ENCODE measurements at places on chromosomes 3 and 15.

GRCh38 chr3:112649478-112649735 is 8.5 kb upstream of the CCDC80 start:
- DNase-seq, result peak; percentile 74

DNA sequence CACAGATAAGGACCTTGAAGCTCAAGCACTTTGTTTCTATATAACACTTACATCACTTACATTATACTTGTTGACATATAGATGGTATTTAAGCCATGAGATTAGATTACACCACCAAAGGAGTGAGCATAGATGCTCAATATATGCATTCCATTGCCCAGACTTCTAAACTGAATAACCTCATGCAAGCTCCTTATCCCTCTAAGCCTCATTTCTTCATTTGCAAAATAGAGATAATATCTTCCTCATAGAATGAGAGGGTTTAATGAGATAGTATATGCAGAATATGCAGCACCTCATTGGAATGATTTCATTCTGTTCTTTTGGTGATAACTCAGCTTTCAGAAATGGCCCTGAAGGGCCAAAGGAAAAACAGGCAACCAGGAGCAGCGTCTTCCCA is 18.5 kb downstream of the NLGN1 start:
- DNase-seq, result no peak

DNA sequence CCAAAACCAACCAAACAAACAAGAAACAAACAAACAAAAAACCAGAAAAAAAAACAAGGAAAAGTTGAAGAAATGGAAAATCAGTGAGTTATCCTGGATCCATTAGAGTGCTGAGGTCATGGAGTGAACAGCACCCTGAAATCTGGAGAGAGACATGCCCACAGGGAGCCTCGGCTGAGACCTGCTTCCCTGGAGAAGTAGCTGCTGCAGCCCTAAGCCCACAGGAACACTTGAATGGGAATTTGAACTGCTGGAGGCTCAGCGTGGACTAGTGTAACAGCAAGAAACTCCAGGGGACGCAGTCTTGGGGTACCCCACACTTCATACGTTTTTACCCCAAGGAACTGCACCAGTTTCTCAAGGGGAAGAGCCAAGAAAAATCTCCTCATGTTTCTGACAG is 144.1 kb upstream of the UBE3A start:
- no peak for DNase-seq

- peak; percentile 93 for DNase-seq
Observed at GRCh38 chr15:80526556-80527340, 122.6 kb downstream of the ARNT2 start.

DNA sequence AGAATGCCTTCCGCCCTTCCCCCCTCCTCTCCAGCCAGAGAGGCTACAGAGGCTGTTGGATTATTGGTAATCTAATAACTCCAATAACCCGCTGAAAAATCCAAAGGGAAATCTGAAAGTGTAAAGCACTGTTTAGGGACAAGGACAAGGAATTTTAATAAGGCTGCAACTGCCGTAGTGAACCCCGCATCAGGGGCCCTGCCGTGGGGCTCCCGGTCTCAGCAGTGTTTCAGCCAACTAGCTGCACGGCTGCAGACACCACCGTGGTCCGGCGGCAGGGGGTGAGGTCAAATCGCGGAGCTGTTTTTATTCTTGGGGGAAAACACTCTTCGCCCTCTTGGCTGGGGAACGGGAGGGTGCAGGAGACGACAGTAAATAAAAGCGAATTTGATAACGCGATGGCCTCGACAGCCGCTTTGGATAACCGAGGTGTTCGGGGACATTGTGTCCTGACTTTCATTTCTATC is 6.1 kb downstream of the BCL6 start:
- no peak for DNase-seq

GRCh38 chr3:136495213-136495612 is 245.1 kb downstream of the PCCB start:
- DNase-seq, result no peak

DNA sequence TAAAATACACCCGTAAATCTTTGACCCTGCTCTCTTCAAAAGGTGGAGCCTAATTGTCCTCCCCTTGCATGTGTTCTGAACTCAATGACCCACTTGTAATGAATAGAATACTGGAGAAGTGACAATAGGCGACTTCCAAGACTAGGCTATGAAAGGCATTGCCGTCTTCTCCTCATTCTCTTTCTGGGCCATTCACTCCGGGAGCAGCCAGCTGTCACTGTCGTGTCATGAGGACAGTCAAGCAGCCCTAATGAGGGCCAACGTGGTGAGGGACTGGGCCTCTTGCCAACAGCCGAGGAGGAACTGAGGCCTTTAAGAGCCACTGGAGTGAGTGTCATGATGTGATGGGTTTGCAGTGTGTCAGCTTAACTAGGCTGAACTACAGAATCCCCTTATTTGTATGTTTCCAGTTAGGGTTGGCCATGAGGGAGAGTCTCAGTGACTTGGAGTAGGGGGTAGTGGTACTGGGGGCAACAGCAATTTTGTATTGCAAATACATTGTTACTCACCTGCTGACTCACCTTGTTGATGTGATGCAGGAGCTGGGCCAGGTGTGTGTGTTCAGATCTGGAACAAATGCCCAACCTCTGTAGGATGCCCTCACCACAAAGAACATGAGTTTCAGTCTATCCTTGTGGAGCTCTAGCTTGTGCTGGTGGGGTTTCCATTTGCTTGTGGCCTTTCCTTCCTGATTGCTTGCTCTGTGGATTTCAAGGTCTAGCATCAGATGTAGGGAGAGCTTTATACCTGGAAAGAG is 188.5 kb upstream of the PROK2 start:
- DNase-seq, result no peak

GRCh38 chr3:73520931-73521461 is 103.7 kb downstream of the PDZRN3 start:
- no peak for DNase-seq

- no peak for DNase-seq
Observed at GRCh38 chr15:52566889-52567288, 1.9 kb downstream of the ARPP19 start.

- peak; percentile 16 for DNase-seq
Observed at GRCh38 chr3:15148614-15149013, 49.7 kb upstream of the RBSN start.

DNA sequence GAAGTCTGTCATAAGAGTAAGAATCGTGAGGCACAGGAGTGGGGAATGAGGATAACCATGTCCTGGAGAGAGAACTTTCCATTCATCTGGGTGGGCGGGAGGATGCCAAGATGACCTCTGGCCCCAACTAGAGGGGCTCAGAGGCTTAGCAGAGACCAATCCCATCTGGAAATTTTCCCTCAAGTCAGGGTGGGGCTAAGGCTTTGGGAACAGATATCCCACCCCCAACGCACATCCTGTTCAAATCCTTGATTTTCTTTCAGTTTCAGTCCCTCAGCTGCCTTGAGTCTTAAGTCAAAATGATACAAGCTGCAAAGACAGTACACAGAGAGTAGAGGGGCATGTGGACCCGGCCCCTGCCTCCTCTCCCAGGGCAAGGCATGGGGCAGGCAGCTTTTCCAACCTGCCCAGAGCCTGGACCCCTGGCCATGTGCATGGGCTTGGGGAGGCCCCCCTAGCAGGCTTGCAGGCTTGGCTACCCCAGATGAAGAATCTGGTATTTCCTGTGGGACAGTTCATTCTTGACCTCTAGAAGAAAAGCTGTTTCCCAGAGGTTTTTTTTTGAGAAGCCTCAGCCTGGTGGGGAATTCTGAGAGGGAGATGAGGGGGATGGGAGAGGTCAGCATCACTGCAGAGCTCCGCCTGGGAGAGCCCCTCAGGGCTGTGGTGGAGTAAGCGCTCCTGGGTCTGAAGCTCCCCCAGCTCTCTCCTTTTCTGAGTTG is 109.7 kb upstream of the HACD2 start:
- DNase-seq, result no peak

- DNase-seq, result peak; percentile 1
Observed at GRCh38 chr15:45378913-45379262, 544 bp upstream of the GATM start.

DNA sequence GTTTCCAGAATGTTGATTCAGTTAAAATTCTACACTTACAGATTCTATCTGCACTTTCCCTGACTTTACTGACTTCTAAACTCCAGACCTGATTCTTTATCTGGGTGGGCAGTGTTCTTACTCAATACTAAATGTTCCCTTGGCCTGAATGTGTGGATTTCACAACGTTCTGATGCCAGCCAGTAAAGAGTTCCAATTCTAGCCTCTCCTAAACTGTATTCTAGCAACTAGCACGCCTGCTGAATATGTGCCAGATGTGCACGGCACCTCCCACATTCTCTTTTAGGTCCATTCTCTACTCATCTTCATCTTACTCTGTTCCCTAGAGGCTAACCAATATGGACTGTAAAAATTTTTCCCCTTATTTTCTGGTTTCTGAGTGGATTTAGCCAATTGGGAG is 479.5 kb upstream of the AGTR1 start:
- DNase-seq, result no peak

DNA sequence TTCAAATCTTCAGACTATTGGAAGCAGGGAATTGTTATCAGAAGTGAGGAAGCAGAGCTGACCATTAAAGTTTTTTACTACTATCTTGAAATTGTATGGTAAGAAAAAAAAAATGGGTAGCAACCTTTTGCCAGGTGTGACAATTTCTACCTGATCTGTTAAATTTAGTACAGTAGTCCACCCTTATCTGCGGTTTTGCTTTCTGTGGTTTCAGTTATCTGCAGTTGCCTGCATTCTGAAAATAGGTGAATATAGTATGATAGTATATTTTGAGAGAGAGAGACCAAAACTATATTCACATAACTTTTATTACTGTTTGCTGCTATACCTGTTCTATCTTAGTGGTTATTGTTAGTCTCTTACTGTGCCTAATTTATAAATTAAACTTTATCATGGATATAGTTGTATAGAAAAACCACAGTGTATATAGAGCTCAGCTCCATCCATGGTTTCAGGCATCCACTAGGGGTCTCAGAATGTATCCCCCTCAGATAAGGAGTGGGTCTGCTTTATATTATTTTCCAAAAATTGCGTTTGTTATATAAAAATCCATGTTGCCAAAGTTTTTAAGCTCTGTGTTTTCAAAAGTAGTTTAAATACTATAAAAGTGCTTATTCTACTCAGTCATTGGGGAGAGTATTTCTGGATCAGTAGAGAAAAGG is 69.9 kb downstream of the PTPRG start:
- no peak for DNase-seq

DNA sequence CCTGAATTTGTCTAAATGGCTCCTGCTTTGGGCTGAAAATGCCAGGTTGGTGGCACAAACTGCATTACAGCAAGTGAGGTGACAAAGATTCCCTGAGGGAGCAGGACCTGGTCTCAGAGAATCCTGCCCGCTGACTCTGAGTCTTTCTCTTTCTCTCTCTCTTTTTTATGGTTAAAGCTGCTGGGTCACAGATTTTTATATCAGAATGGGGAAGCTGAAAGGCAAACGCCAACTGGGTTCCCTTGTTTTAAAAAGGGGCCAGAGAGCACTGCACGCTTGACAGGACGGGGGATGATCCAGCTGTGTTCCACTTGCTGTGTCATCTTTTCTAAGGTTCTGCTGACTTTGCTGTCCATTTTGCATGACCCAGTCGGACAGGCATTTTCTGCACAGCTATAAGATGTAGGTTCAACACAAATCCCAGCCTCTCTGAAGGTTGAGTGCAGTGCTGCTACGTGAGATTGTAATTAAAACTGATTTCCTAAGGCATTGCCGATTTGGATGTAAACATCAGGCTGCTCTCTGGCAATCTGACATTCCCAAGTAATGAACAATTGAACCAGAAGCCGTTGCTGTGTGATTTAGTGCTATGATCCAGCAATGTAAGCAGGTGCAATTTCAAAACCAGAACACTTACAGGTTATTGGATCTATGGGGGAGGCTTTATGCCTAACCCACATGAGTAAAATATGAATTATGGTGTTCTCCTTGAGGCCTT is 25.8 kb downstream of the ARHGEF3 start:
- DNase-seq, result no peak
